ENCODE measurements at places on chromosomes 5 and 9. TPM values are rescaled to one million over a fixed set of nuclear protein-coding genes. Genes with fewer than 3 reads are reported as not detected.
A peak's percentile ranks its signal among the peaks of the same experiment; 100 is the strongest.

Gene ARHGEF39
- 10.4 TPM for total RNA-seq

Gene ABLIM3
- 10.4 TPM for total RNA-seq

Gene SHC3
- 1.0 TPM for total RNA-seq

Gene WDR36
- total RNA-seq: 33.2 TPM

Gene IL3
- total RNA-seq: not detected

Gene GABRA1
- total RNA-seq: not detected

Gene IL9
- total RNA-seq: not detected

Gene PDE6A
- 0.07 TPM for total RNA-seq

Gene PLCXD3
- total RNA-seq: 0.03 TPM

Gene PKD2L2
- total RNA-seq: not detected

Gene DNAI1
- not detected for total RNA-seq

Gene CDC25C
- 13.4 TPM for total RNA-seq

Gene TSSK1B
- not detected for total RNA-seq

Gene CDKN2A
- total RNA-seq: not detected

Gene FOXD4L5
- not detected for total RNA-seq

Gene EDIL3
- 127 TPM for total RNA-seq

DNA sequence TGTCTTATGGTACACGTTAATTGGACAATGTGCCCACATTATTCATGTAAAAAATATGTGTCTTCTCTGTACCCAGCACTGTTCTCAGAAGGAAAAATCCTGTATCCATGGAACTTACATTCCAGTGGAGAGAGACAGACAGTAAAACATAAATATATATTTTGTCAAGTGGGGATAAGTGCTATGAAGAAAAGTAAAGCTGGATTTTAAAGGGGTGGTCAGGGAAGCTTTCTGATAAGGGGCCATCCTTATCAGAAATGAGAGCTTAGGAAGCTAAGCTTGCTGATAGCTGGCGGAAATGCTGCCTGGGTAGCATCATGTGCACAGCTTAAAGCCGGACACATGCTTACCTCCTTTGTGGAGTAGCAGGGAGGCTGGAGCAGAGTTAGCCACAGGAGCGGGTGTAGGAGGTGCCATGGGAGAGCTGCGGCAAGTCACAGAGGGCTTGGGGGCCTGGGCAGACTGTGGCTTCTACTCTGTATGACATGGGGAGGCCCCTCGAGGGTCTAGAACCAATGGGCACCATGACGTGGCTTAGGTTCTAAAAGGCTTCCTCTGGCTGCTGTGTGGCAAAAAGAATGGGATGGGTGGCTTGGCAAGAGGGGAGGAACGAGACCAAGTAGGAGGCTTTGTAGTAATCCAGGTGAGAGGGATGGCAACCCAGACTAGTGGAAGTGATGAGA, 141.7 kb downstream of the FGF1 start:
- no peak for DNase-seq

DNA sequence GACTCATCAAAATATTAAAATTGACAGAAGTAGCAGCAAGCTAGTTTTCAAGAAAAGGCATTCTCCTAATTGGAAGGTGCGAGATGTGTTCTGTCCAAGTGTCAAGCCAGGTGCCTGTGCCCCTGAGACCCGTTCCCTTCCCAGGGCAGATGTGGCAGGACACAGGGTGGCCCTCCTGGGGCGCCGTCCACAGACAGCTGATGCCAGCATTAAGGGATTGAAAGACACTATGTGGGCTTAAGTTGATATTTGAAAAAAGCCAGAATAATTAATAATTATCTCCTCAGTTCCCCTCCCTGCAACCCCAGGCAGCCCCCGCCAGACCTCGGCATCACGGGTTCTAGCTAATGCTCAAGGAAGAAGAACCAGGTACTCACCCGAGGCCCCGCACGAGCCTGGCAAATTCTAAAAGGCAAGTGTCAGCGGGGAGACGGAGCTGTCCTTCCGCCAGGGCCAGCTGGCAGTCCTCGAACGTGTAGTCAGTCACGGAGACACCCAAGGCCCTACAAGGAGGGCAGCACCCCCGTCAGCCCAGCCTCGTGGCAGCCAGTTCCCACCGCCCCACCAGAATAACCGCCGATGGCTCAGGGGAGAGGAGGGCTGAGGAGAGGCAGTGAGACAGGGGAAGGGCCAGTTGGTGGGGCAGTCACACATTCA, 29.1 kb upstream of the SLC6A3 start:
- no peak for DNase-seq

DNA sequence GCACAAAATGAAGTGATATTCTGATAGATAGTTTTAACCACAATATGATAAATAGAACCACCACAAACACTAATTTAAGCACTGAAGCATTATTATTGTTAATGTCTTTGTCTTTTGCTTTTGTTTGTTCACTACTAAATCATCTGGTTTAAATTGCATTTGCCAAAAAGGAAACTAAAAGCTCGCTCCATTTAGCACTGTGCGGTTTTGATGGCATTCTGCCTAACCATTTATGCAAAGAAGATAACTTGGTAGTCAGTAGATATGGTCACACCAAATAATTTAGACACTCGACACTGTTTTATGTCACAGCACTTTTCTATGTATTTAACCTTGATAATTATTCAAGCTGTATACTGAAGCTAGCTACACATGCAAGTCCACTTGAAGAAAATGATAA, 849.8 kb upstream of the CDH6 start:
- no peak for DNase-seq

GRCh38 chr9:133930682-133931485, 61.2 kb downstream of the VAV2 start:
- peak; percentile 13 for DNase-seq

- peak; percentile 68 for DNase-seq
Measured at GRCh38 chr5:34709861-34710673, 53.9 kb downstream of the RAI14 start.

DNA sequence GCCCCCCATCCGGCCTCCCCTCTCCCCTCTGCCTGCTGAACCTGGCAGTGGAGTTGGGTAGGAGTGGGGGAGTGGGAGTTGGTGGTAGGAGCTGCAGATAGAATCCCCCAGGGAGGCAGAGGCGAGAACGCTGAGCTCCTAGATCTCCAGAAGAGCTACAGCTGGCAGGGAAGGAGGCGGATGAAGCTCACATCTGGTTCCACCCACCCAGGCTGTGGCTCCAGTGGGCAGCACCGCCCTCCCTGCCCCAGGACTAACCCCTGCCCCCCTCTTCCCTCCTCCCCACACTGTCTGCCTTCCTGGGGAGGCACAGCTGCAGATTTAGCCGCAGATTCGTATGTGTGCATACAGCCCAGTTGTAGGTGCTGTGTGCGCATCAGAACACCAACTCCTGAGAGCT, 34.2 kb downstream of the C9orf50 start:
- no peak for DNase-seq

DNA sequence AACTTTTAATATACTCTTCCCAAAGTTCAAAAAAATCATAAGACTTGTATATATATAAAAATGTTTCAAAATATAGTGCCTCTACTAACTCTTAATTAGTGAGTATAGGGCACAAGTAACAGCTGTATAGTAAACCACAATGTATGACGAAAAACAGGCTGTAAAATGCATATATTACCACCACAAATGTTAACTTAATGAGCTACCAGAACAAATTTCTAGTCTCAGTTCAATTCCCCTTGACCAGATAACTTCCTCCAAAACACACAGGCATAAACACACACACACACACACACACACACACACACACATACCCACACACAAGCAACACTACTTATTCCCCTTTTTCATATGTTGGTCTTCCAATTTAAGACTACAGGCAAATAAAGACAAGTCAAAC, 78.8 kb downstream of the FBXL17 start:
- no peak for DNase-seq

GRCh38 chr5:118723021-118723338, 265.4 kb downstream of the DTWD2 start:
- DNase-seq: no peak

DNA sequence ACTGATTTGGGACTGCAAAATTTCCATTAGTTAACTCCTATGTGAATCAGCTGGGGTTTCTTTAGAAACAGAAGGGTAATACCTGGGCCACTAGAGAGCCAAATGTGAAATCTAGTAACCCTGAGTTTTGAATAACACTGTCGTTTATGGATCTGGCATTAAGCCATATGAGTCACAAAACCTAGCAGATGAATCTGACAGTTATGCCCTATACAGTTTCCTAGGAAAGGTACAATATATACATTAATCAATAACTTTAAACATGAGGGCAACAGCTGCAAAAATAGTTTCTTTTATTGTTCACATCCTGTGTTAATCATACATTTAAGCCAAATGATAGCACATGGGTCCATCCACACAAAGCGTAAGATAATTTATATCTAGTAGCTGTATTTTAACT, 56.9 kb downstream of the PAM start:
- peak; percentile 17 for DNase-seq

DNA sequence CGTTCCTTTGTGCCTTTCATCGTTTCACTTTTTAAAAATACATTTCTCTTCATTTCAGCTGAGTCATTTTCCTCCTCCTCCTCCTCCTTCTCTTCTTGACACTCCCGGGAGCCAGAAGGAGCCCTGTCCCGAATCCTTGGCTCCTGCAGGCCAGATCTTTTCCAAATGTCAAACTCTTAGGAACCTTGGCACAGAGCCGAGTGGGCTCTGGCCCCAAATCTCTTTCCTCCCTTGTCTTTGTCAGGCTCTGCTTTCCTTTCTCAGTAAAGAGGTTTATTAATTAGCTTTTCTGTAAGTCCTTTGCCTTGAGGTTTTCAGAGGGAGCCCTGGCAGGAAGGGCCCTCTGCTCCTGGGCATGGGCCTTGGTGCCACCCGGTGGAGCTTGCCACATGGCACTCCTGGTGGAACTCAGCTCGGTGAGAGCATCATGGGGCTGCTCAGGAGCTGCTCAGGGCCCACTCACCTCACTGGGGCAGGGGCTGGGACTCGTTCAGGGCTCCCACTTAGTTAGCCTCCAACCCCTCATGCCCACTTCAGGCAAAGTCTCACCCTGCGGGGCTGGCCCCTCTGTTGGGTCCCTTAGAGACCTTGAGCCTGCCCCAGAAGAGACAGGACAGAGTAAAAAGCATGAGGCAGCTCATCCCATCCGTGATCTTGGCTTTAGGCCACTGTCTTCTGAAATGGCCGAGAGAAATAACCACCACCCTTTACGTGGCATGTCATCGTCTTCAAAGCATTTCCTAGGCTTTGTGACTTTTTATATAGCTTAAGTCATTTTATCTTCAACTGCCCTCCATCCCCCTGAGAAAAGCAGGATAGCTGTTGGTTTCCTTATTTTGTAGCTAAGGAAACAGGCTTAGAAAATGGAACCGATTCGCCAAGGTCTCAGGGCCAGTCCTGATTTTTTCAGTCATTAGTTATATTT, 17.1 kb downstream of the STC2 start:
- DNase-seq: no peak

- DNase-seq: no peak
Measured at GRCh38 chr9:27564670-27565069, 8.6 kb downstream of the C9orf72 start.

GRCh38 chr5:21195145-21195544, 1207.1 kb upstream of the CDH18 start:
- no peak for DNase-seq

- DNase-seq: no peak
Measured at GRCh38 chr5:163506095-163506457, 657 bp downstream of the MAT2B start.

- no peak for DNase-seq
Measured at GRCh38 chr5:93100428-93100827, 480.6 kb downstream of the NR2F1-AS1 start.

DNA sequence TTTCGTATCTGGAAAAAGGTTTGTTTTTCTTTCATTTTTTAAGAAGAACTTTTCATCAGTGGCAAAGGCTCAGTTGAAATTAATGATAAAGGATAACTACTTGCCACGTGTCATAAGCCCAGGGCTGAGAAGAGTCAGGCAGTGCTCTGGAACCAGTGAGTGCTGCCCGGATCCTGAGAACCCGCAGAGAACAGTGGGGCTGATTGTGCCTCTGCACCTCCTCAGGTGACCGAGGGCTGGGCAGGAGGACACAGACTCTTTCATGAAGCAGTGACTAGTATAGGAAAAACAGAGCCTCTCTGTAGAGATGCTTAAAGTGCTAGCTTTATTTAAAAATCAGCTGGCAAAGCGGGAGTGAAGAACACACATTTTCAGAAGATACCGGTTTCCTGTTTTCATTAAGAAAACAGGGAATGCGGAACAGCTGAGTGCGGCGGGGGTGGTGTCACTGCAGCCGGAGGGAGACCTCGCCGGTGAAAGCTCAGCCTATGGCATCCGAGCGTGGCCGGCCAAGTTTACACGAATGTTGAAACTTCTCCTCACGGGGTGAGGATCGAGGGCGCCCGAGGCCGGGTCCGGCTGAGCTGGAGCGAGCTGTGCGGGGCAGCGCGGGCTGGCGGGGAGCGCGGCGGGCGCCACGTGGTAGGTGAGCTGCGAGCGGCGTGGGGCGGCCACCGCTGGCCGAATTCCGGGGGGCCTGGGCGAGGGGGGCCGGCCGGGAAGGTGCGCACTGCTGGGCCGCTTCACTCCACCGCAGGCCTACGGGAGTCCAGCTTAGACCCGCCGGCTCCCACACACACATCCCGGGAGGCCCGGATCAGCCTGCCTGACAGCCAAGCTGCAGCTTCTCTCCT, 134.7 kb upstream of the DMRT1 start:
- no peak for DNase-seq

DNA sequence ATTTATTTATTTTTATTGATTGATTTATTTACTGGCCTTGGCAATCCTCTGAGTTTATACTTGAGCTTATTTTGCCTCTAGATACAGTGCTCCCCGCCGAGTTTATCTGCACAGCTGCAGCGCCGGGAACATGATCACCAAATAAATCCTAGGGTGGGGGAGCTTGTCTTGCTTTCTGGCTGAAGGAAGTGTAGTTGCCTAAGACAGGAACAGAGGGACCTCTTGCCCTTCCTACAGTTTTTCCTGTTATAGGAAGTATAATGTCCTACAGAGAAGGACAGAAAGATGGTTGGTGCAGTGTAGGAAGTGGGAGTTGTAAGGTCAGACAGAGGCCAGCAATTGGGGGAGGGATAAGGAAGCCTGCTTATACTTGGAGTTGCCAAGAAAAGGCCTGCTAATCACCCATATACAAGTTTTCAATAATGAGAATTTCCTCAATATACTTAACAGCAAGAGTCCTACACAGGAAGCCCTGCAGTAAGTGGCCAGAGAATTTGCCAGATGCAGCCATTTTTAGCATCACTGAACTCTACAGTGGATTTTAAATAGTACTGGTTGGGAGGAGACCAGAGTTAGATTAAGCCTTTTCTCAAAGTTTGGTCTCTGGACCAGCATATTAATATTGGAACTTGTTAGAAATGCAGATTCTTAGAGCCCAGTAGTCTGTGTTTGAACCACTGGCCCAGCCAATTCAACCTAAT, 7.7 kb downstream of the AOPEP start:
- no peak for DNase-seq

- no peak for DNase-seq
Measured at GRCh38 chr9:90810691-90811090, 9.1 kb downstream of the SYK start.

- DNase-seq: no peak
Measured at GRCh38 chr5:4206127-4206526, 610.5 kb downstream of the IRX1 start.

- DNase-seq: no peak
Measured at GRCh38 chr5:149489605-149490037, 61.6 kb downstream of the CSNK1A1 start.

- no peak for DNase-seq
Measured at GRCh38 chr5:3997670-3998069, 402.0 kb downstream of the IRX1 start.

GRCh38 chr5:37532976-37533740, 154.0 kb downstream of the WDR70 start:
- DNase-seq: peak; percentile 86

GRCh38 chr9:106980551-106981101, 117.7 kb downstream of the ZNF462 start:
- peak; percentile 37 for DNase-seq

- no peak for DNase-seq
Measured at GRCh38 chr5:80697100-80697499, 42.3 kb upstream of the DHFR start.

GRCh38 chr9:136239135-136239982, 6.3 kb downstream of the QSOX2 start:
- no peak for DNase-seq
